Stimulated activated naive CD8-positive, alpha-beta T cell treated with anti-CD3 and anti-CD28 coated beads, Interleukin-15, amount 100 ng/mL, for 72 hours (primary cell): ENCODE measurements at places on chromosomes 12 and 14.

- no peak for DNase-seq
These were observed 178.1 kb downstream of the ACSS3 start for GRCh38 chr12:81255947-81256346.

DNA sequence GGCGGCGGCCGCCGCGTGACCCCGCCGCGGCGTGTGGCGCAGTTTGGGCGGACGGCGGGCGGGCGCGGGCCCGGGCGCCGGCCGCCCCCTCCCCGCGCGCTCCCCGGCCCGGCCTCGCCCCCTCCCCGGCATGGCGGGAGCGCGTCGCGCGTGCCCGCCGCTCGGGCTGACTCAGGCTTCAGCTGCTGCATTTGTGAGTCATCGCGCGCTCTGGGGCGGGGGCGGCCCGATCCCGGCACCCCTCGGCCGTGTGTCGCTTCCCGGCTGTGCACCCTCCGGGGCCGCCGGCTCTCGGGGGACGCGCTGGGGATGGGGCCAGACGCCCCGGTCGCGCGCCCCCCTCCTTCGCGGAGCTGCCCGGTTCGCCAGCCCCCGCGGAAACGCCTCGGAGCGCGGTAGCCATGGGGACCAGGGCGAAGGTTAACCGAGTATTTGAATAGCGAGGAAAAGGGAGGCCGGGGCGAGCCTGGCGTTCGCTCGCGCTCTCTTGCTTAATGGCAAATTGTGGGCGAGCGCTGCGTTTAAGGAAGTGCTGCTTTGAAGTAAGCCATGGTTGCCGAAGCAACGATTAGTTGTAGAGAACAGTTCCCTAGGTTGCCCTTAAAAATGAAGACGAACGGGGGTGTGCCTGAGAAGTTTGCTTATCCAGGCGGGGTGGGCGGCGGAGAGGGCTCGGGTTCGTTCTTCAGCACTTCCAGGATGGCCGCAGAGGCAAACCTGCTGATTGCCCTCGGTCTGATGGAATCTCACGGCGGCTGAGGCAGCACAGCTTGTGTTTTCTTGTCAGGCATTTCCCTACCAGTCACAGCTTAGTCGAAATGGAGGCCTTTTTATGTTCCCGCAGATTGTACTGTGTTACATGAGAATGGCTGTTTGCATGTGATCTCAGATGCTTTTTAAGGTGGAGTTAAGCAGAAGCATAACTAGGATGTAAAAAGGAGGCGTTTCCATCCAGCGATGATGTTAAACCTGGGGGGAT is 896 bp downstream of the EIF5 start:
- DNase-seq = peak; percentile 74

GRCh38 chr12:108432423-108433121 is 82.5 kb upstream of the FICD start:
- DNase-seq = no peak

- no peak for DNase-seq
These were observed 1.3 kb upstream of the DTX3 start for GRCh38 chr12:57603324-57603723.

GRCh38 chr12:105355752-105356151 is 25.3 kb downstream of the C12orf75 start:
- DNase-seq = no peak

GRCh38 chr12:113238309-113238708 is 17.0 kb downstream of the TPCN1 start:
- no peak for DNase-seq

DNA sequence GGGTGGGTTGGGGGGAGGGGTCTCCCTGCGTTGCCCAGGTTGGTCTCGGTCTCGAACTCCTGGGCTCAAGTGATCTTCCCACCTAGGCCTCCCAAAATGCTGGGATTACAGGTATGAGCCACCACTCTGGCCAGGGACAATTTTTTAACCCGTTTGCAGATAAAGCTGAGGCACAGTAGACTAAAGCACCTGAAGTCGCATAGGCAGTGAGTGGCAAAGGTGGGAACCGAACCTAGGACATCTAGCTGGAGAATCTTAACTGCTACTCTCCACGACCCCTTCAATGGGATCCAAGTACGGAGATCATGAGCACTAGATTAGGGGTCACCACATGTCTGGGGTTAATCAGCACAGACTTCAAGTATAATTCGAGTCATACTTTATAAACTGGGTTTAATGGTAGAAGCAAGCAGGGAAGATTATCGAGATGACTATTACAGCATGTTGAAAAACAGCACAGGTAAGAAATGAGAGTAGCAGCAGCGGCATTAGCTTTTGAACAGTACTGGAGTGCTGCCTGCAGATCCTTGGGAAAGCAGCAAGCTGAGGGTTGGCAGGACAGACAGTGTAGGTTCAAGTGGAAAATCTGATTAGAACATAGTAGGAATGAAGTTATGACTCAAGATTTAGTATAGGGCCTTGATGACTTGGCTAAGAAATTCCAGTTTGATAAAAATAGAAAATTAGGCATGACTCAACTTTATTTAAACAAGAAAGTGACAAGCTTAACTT is 23.9 kb downstream of the NID2 start:
- no peak for DNase-seq

GRCh38 chr14:96416292-96416691 is 24.4 kb downstream of the AK7 start:
- no peak for DNase-seq

GRCh38 chr12:5557906-5558305 is 126.0 kb downstream of the NTF3 start:
- DNase-seq = no peak

GRCh38 chr12:69544087-69544486 is 41.2 kb upstream of the CCT2 start:
- DNase-seq = no peak

DNA sequence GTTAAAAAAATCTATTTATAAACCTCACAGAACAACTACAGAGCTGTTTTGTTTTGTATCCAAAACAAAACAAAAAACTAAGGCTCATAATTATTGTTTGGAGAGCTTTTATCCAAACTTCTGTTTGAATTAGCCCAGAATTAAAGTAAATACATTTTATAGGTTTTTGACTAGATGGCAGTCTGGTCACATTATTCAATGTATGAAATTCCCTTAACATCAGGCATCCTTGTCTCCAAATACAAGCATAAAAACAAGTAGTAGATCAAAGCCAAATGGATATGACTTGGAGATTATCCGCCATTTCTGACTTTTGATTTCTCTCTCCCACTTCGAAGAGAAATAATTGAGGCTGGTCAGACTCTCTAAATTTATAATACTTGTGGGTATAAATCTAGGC is 63.5 kb downstream of the SLC38A1 start:
- no peak for DNase-seq

- no peak for DNase-seq
These were observed 355.3 kb upstream of the SFSWAP start for GRCh38 chr12:131355361-131356245.

DNA sequence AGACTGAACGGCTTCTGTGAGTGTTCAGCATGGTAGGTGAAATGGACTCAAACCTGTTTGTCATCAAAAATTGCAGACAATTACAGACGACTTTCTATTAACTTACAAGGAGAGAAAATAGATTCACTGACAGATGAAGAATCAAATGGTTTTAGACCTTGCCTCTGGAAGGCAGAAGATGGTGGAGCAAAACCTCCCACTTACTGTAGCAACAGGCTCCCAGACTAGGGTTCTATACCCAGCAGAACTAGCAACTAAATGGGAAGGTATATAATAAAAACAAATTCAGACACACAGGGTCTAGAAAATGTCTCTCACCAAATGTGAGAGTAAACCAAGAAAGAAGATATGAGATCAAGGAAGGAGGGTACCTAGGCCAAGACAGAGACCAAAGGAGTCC is 36.8 kb downstream of the RNF34 start:
- no peak for DNase-seq

DNA sequence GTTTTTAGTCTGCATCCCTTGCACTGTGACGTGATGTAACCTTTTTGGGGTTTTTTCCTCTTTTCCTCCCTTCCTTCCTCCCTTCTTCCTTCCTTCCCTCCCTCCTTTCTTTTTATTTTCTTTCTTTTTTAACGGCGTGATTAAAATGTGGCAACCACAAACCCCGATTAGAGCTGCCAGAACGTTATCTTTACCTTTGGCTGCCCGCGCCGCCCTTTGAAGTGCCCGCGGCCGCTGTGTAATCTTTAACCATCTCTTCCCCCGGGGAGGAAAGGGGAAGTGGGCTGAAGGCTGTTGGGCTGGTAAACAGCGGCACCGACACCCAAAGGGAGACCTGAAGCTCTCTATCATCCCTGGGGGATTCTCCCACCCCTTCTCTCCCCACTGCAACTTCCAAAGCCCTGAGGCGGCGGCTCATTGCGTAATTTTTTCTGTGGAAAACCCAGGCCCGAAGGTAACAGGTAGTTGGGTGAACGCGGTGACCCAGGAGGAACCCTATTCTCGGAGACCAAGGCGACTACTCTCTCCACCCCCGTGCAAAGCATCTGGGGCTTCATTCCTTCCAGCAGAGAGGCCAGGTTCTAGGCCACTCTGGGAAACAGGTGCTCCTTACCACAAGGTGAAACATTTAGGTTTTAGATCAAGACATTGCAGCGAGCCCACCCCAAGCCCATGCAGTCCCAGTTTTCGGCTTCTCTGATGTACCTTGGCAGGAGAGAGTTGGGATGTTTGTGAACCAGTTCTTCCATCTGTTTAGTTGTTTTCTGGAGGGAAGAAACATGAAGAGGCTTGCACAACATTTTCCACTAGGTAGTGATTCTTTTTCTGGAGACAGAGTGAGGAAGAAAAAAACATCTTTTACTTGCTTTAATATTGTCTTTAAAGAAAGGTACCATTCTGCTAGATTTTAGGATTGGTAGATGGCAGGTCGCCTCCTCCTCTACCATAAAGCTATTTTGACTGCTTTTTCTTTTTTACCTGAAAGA is 1.5 kb downstream of the LGR5 start:
- peak; percentile 7 for DNase-seq

DNA sequence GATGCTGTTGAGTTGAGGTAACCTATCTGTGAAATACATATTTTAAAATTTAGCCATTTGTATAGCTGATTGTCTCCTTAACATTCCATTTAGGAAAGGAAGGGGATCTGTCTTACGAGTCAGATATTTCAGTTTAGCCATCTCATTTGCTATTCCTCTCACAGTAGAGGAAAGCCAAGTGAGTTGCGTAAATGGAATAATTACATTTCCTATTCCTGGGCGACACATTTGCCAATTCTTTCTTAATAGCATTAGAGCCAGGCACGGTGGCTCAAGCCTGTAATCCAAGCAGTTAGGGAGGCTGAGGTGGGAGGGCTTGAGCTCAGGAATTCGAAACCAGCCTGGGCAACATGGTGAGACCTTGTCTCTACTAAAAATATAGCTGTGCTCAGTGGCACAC is 116.3 kb downstream of the TMX1 start:
- no peak for DNase-seq

GRCh38 chr12:98182821-98183220 is 332.6 kb upstream of the TMPO start:
- no peak for DNase-seq

DNA sequence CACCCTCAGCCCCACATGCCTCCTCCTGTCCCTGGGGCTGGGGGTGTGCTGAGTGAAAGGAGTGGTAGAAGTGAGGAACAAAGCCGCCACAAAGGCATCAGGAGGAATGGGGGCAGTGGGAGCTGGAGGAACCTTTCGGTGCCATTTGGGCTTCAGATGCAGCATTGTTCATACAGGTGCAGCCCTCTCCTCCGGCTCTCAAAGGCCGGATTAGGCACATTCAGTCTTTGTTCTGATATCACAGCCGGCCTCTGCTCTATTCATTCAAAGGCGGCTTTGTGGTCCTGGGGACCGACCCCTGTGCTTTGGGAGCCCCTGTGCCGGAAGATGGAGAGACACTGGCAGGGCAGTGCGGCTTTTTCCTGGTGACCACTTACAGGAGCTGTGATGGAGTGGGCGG is 53.2 kb downstream of the SMOC1 start:
- DNase-seq = no peak

GRCh38 chr14:55097881-55098560 is 31.0 kb upstream of the LGALS3 start:
- DNase-seq = peak; percentile 69

DNA sequence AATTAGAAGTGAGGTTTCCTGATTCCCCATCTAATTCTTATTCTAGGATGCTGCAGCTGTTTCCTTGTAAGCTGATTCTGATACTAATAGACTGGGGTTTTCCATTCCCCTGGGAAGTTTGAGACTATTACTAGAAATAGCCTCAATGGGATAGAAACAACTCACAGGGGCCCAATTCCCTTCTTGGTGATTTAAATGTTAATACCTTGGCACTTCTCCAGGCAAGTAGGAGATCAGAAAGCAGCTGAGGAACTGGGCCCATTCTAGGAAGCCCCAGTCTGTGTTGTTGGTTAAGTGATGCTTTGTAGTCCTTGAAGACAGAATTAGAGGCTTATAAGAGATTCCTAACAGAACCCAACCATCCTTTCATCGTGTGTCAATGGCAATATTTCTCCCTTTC is 407.0 kb upstream of the SEL1L start:
- no peak for DNase-seq

DNA sequence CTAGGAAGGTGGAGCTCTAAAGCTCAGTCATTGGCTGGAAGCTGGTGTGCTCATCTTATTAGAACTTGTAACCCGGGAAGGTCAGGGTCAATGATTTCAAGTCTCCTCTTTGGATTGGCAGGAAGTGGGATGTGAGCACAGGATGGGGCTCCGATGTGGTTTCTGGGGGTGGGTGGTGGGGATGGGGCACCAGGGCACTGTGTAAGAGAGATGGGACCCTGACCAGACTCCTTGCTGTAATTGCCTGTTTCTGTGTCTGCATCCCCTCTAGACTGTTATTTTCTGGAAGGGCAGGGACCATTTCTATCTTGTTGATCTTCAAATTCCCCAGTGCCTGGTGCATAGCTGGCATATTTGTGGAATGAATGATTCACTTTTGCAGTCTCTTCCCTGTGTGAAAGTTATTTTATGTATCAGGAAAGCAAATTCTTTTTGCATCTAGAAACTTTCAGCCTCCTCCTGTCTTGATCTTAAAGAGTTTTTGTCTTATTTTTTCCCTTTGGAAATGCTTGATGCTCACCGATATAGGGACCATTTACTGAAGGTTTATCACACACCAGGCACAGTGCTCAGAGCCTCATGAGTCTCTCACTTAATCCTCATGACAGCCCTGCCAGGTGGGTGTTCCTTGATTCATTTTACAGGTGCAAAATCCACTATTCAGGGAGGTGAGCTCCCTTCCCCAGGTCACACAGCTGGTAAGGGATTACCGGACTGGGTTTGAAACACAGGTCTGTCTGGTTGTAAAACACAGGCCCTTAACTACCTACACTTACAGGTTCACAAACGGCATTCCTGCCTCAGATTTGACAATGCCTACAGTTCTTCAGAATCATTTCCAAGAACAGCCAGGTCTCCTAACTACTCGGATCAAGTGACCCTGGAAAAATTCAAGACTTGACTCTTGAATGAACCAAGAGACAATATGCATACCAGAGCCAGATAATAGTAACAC is 86.9 kb upstream of the IGF1 start:
- DNase-seq = no peak

GRCh38 chr14:102516531-102517391 is 7.2 kb upstream of the ANKRD9 start:
- peak; percentile 56 for DNase-seq

- DNase-seq = no peak
These were observed 177.5 kb downstream of the DACT1 start for GRCh38 chr14:58815161-58815701.
